Karpas-422 (cell line): ENCODE measurements at places on chromosomes 5 and 9.

DNA sequence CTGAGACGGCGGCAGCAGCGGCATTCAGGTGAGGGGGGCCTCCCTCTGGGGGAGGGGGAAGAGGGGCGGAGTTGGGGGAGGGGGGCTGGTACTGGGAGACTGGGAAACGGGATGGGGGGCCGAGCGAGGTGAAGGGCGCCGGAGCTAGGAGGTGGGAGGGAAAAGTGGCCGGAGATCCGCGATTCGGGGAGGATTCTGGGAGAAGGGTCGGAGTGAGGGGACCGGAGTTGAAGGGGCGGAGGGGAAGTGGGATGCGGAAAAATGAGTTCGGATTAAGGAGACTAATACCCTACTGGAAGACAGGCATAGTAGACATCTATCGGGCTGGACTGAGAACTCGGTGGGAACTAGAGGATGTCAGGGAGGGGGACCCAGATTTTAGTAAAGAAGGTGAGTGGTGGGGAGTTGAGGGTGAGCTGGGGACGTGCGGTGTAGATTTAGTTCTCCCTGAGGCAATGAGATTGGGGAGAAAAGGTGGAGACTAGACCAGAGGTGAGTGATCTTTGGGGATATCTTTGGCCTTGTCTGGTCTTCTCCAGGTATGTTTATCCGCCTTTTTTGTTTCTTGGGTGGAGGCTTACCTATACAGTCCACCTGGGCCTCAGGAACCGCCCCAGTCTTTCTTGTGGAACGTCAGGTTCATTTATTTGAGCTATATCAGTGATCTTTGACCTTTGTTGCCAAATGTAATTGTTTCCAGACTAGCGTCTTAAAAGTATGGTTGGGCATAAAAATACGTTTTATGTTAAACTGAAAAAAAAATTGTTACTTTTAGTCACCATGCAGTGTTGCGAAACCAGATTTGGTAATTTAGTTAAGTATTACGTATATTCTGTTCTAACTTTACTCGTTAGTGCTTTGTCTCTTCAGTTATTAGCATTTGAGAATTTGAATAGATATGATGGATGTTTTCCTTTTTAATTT is 632 bp downstream of the UBAP1 start:
- DNase-seq, result peak; percentile 57

DNA sequence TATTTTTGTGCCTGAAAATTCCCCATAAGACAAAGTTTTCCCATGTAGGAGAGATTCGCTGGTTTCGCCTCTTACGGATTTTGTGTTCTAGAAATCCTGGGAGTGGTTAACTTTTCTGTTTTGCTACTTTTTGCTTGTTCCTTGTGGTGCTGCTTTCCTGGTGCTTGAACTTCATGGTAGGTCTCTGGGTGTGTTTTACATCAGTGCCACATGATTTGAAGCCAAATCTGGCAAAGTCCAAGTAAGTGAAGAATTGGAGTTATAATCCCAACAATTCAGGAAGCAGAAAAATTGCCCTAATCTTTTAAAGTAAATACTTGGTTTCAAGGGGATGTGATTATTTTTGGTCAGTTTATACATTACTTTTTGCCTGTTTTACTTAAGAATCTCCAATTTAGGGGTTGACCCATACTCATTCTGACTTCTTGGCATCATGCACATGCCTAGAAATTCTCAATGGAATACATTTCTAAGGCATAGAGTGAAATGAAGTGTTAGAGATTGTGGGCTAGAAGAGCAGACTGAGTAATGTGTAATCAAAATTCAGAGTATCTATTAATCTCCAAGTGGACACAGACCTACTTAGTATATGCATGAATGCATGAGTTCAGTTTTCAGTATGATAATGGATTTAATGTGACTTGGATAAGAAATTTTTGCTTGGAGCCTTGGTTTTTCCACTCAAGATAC is 189.7 kb downstream of the CSNK1G3 start:
- DNase-seq, result no peak

- DNase-seq, result no peak
These were observed 305.2 kb downstream of the EFNA5 start for GRCh38 chr5:107365320-107366109.

DNA sequence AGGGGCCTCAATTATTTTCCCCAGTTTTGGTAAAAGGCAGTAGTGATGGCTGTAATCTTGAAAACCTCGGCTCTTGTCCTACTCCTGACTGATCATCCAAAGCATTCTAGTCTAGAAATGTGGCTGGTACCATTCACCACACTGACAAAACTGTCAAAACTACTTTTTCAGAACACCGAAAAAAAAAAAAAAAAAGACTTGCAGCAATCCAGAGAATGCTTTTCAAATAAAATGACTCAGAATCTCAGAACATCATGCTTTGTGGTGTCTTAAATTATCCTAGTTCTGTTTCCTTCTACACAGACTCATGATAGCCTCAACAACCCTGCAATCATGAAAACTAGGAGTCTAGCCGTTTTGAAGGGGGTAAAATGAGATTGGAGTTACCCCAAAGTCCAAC is 13.4 kb downstream of the SLC28A3 start:
- DNase-seq, result no peak

DNA sequence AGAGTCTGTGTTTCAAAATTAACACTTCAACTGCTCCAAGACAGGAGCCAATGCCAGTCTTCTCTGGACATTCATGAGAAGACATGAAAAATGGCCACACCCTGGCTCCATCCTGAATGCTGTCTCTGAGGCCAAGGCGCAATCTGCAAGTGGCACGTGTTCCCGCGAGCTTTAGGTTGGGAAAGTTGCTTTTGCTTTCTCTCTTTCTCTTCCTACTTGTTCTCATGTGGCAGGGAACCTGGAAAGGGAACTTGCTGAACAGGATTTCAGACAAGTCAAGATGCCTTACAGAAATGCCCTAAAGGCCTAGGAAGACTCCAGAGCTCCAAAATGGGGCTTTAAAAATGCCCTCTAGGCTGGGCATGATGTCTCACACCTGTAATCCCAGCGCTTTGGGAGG is 91.9 kb upstream of the OTULINL start:
- DNase-seq, result no peak

- DNase-seq, result no peak
These were observed 57.8 kb downstream of the NRG2 start for GRCh38 chr5:139985290-139985689.

DNA sequence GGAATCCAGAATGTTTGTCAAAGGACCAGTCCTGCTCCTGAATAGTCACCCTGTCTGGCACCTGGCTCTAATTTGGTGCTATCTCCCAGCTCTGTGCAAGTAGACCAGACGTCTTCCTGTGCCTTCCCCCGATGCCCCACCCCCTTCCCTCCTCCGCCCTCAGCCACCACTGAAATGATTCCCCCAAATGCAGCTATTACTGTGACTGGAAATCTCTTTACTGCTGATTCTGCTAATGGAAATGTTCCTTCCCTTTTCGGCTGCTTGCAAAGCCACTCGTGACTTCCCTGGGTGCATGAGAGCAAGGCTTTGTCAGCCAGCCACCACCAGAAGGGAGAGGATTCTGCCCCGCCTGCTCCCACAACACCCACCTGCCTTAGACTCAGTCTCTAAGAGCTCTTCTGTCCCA is 11.4 kb downstream of the ASTN2 start:
- no peak for DNase-seq

- no peak for DNase-seq
These were observed 24.6 kb upstream of the FBXL7 start for GRCh38 chr5:15475367-15475766.

DNA sequence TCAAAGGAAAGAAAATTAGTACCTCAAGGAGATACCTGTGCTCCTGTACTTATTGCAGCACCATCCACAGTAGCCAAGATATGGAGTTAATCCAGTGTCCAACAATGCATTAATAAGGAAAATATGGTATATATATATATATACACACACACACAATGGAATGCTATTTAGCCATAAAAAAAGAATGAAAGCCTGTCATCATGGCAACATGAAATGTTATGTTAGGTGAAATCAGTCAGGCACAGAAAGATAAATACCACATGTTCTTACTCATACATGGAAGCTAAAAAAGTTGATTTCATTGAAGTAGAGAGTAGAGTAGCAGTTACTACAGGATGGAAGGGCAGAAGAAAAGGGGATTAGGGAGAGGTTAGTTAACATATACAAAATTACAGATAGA is 601.5 kb downstream of the ANXA1 start:
- no peak for DNase-seq

GRCh38 chr9:11417782-11418181 is 805.0 kb upstream of the PTPRD start:
- DNase-seq, result no peak

DNA sequence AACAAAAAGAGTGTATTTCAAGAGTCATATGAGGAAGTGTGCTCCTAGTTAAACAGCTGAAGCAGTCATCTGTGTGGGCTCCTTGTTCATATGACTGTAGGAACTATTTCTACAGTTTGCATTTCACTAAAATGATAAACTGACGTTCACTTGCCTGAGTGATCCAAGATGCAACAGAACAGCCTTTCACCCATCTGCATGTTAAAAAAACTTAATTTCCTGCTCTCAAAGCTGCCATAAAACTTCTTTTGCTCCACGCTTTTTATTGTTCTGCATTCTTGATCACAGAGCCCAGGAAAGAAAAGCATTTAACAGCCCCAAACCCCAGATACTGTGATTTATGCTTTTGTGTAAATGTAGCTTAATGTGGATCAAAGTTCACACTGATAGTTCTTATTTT is 43.9 kb downstream of the ZNF608 start:
- DNase-seq, result peak; percentile 70

DNA sequence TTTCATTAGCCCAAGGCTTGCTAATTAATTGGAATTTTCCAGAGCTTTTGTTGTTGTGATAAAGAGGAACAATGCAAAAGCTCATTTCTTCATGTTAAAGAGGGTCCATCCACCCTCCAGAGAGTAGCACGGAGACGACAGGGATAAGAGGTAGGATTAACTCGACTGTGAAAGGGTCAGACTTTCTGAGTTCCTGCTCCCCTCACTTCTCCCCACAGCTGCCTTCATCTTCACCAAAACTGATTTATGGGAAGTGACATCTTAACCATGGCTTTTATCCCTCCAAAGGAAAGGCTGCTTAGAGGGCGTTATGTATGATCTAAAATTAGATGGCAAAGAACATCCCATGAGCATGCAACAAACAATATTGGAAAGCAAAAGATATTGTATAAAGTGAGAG is 135.5 kb downstream of the GLIS3 start:
- no peak for DNase-seq

DNA sequence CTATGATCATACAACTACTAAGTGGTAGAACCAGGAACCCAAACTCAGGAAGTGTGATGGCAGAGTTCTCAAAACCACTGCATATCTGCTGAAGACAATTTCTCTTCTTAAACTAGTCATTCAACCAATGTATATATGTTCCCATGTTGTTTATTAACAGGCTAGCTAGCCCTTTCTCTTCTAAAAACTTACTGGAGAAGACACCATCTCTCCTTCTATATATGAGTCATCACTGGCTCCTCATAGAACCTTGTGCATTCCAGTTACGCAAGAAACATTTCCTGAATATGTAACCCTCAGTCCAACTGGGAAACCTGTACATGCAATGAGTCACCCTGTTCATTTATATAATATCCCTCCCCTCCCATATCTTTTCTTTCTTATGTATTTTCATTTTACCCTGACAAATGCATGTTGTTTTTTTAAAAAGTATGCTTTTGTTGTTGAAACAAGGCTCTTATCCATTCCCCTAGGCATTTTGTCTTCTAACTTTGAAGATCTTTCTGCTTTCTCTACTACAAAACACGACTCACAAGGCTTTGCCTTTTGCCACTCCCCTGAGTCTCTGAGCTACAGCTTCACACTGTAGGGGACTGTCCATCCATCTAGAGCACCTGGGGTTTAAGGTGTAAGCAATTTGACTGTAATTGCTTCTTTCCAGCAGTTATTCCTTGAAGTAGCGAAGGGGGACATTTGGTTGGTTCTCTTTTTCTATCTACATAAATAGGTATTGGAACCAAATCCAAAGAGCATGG is 119.5 kb downstream of the ANXA1 start:
- no peak for DNase-seq
